ENCODE measurements at places on chromosomes 3 and 15.

- no peak for DNase-seq
Measured at GRCh38 chr15:45884755-45885445, 250.1 kb downstream of the SQOR start.

DNA sequence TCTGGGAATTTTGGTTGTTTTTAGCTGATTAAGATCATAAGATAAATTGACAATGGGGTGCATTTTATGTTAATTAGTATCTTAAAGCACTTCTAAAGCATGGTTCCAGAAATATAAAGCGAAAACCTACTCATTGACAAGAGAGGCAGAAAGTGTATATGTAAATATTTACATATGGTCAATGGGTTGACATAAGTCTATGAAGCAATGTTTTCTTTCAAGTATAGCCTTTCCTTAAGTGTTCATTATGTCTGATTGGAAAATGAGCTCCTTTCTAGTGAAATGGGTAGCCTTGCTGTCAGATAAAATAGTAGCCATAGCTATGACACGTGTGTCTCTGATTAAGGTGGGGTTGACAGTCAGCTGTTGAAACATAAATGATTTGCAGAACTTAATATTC is 365.2 kb upstream of the AGTR1 start:
- no peak for DNase-seq

- peak; percentile 36 for DNase-seq
Measured at GRCh38 chr3:138833899-138834595, 681 bp downstream of the PIK3CB start.

DNA sequence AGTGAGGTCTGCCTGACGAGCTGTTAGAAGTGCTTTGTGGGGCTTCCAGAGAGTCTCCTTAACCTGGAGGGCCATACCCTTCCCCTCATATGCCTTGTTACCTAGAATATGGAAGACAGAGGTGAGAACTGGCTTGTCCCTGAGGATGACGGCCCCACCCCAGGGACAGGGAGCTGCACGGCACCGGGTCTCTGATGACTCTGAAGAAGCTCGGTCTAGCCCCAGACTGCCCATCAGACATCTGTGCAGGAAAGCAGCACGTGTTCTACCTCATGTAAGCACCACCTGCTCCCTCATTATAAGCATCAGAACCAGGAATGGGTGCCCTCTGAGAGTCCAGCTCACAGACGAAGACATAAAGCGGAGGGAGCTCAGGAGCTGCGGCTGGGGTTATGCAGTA is 18.0 kb downstream of the MYO5C start:
- DNase-seq, result no peak

DNA sequence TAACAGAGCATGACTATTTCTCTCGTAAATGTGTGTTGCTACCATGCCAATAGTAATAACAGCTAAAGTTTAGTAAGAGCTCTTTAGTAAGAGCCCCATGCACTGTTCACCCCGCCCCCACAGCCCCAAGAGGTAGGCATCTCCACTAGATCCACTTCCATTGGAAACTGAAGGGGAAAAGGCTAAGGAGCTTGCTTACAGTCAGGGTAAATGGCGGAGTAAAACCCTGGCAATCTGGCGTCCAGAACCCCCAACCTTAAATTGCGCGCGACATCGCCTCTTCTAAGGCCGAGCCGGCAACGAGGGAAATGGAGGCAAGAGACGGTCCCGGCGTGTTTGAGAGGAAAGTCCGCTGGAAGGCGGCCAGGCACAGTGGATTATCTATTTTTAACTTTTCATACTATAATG is 654 bp upstream of the C3orf38 start:
- DNase-seq, result no peak

GRCh38 chr15:64284042-64284441 is 71.9 kb downstream of the CSNK1G1 start:
- no peak for DNase-seq

DNA sequence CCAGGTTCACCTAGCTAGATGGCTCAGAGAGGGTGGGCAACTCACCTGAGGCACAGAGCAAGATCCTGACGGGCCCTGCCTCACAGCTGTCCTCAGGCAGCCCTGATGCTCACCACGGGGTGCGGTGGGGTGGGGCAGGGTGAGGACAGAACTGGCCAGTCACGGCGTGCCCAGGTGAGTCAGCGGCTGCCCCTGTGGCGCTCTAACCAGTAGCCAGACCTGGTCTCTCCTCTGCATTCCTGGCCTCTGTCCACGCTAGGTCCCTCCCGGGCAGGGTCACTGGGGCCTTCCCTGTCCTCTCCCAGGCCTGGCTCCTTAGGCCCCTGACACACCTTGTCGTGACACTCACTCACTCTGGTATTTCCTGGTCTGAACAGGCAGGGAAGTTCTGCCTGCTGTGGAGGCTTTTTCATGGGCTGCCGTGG is 901 bp downstream of the ALS2CL start:
- no peak for DNase-seq
